HEK293T (cell line): ENCODE measurements at places on chromosomes 2 and 18.
A peak's percentile ranks its signal among the peaks of the same experiment; 100 is the strongest.

DNA sequence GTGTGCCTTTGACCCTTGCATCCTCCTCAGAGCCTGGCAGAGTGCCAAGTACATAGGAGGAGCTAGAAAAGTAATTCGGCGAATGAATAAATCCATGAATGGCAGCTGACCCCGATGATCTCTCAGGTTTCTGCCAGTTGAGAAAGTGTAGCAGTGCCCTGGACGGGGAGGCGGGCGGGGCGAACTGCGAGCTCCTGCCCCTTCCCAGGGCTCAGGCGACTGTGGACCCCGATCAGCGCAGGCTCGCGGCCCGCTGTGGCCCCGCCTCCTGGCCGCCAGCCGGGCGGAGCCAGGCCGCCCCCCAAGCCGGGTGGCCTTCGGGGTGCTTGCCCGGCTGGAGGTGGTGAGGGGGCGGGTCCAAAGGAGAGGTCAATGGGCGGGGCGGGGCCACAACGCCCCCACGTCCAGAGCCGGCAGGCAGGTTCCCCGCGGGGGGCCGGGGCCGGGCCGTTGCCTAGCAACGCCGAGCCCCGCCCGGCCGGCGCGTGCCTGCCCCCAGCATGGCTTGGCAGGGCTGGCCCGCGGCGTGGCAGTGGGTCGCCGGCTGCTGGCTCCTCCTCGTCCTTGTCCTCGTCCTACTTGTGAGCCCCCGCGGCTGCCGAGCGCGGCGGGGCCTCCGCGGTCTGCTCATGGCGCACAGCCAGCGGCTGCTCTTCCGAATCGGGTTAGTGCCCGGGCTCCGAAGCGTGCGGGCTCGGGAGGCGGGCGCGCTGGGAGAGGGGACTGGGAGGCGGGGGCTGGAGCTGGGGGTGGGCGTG, 30.6 kb upstream of the TMBIM1 start:
- DNase-seq = peak; percentile 86

DNA sequence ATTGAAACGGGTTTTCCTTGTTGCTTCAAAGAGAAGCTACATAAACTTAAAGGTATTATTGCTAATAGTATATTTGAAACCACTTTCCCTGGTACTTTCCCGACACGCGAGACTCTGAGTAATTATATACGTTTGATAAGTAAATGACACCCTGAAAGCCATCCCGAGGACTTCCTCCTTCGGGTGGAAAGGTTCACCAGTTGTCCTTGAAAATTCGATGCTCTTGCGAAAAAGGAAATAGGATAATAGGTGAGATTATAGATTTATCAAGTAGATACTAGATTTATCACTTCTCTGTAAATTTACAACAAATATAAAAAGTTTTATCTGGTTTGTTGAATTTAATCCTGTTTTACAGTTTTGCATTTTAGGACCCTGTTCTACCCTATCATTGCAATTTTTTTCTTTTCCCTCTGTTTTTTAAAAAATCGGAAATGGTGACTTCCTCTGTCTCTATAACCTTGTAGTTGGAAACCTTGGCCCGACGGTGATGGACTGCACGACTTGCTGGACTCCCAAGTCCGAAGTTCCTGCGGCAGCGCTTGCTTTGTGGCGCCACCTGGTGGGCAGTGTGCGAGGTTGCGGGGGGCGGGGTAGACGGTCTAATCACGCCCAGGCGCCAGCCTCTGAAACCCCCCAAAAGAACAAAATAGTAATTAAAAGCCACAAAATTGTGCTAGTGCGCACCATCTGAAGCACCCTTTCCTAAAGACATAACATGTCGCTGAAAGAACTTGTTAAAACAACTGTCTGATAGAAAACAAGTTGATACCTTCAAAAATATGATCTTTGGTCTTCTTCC, 972 bp upstream of the DLX2 start:
- peak; percentile 82 for DNase-seq

DNA sequence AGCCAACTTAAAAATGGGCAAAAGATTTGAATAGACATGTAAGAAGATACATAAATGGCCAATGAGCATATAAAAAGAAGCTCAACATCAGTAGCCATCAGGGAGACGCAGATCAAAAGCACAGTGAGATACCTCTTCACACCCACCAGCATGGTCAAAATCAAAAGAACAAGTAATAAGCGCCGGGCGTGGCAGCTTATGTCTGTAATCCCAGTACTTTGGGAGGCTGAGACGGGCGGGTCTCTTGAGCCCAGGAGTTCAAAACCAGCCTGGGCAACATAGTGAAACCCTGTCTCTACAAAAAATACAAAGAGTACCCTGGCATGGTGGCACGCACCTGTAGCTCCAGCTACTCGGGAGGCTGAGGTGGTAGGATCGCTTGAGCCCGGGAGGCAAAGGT, 4.6 kb upstream of the CIB4 start:
- no peak for DNase-seq

DNA sequence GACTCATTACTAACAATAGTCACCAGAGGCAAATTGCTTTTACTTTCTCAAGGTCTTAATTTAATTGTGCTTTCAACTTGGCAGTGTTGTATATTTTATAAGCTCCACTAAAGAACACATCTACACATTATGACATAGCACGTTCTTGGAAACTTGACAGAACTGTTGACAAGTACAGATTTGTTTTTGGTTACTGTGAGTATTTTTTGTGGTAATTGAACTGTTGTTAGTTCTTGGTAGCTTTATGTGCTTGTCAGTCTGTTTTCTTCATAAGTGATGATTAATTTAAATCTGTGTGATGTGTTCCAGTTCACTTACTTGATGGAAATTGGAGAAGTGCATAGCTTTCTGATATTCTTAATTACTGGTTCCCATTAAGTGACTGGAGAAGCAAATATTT, 63.9 kb downstream of the COMMD1 start:
- DNase-seq = no peak

- DNase-seq = no peak
Observed at GRCh38 chr2:222711315-222711940, 40.0 kb downstream of the MOGAT1 start.

DNA sequence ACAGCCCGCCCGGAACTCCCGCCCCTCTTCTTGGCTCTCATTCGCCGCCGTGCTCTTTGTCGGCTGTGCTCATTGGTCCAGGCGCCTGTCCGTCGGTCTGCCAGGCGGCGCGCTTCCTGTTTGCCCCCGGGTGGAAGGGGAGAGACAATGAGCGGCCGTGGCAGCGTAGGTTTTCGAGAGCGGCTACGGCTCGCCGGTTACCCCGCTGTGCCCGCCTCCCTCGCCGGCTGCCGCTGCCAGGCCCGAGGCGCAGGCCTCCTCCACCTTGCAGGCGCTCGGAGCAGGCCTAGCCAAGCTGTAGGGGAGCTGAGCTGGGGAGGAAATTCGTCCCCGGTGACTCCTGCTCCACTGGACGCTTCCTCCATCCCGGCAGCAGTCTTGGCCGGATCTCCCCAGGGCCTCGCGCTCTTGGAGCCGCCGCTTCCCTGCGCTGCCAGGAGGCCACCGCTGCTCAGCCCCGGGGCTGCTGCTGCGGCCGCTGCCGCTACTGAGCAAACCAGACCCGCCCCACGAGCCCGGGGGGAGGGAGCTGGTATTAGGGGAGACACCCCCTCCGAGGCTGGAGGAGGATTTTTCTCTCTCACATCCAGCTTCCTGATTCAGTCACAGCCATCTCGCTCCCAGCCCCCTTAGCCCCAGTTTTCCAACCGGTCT, at the start of gene SP3:
Gene SP3 (minus strand): TSS at position 2 of the 654 bp plus-strand sequence. CDS start 202 bp downstream, outside the sequence.
- peak; percentile 97 for DNase-seq

- peak; percentile 35 for DNase-seq
Observed at GRCh38 chr18:58044370-58045241, 580 bp downstream of the NEDD4L start.

DNA sequence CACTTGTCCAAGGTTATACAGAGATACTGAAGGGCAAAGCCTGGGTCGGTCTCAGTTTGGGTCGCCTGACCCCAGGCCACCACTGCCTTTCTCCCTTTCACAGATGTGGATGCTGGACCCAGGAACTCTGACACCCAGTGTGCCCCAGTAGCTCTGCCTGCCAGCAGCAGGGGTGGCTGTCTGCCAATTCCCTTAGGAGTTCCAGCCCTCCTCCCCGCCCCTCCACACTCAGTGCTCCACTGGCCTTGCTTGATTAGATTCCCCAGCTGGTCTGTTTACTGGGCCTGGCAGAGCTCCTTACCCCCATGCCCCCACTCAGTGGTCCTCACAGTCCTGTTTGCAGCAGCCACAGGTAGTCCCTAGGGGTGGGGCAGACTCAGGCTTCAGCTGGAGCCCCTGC, 75.5 kb downstream of the NPAS2 start:
- DNase-seq = no peak

DNA sequence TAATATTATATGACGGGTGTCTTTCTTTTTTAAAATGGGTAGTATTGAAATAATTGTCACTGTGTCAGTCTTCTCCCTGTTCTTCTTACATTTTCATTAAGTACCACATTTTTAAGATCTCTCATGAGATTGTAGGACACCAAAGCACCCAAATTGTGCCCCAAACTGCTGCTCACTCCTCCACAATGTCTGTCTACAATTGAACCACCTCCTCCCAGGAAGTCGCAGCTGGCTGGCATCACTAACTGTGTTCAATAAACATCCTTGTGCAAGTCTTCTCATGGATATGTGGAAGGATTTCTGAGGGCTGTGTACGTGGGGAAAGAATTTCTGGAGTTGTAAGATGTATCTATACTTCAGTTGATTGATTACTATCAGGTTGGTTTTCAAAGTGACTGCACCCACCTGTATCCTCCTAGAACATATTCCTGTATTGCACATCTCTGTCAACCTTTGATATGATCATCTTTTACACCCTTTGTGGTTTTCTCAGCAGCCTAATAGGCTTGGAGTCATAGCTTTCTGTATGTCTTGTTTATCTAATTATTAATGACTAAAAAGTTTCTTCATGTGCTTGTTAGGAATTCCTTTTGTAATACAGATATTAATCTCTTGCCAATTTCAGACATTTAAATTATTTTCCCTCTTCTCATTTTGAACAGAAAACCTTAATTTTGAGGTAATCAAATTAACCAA, 774.9 kb downstream of the RNF144A start:
- DNase-seq = no peak

DNA sequence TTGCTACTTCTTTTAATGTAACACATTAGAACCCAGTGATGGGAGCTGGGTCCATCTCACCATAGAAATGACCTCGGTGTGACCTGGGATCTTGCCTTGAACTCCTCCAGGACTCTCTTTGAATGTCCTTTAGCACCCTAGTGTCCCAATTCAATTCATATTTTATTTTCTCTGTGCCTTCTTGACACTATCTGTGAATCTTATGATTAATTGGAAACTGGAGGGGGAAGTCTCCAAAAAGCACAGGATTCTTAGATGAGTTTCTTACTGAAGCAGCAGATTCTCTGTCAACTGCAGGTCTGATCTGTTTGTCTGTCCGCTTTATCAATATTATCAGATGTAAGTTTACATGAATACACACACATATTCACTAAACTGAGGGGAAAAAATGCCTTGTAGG, 470 bp downstream of the DHRS9 start:
- DNase-seq = no peak

- no peak for DNase-seq
Observed at GRCh38 chr2:100408104-100408503, 9.4 kb downstream of the CHST10 start.

DNA sequence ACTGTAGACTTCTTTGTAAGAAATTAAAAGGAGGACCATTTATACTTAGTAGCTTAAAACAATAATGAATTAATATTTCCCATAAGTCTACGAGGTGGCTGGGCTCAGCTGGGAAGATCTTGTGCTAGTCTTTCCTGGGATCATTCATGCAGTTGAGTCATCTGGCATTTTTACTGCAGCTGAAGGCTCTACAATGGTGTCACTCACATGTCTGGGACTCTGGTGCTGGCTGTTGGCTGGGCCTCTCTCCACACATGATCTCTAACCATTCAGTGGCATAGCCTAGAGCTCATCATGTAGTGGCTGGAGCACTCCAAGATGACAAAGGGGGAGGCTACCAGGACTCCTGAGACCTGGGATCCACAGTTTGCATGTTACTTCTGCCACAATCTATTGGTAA, 35.5 kb downstream of the CLASP1 start:
- no peak for DNase-seq

DNA sequence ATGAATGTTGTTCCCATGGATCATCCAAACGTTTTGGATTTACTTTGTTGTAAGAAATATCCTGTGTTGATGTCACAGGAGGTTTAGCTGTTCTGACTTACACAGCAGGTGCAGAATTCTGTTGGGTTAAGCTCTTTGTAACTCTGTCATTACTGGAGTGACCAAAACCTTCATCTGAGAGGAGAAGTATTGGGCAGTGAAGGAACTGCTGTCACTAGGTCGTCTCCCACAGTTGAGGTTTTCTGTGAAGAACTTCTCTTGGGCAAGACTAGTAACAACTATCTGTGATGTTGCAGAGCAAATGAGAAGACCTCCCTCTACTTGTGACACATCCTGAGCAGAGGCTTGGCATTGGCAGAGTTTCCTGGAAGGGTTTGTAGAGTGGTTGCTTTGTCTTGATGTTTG, 2.9 kb downstream of the SPTBN1 start:
- no peak for DNase-seq

- DNase-seq = no peak
Observed at GRCh38 chr18:36481935-36482334, 184.4 kb downstream of the FHOD3 start.

- no peak for DNase-seq
Observed at GRCh38 chr2:217105733-217106649, 246.1 kb upstream of the TNP1 start.

- no peak for DNase-seq
Observed at GRCh38 chr18:68972176-68972575, 174.3 kb downstream of the CCDC102B start.

DNA sequence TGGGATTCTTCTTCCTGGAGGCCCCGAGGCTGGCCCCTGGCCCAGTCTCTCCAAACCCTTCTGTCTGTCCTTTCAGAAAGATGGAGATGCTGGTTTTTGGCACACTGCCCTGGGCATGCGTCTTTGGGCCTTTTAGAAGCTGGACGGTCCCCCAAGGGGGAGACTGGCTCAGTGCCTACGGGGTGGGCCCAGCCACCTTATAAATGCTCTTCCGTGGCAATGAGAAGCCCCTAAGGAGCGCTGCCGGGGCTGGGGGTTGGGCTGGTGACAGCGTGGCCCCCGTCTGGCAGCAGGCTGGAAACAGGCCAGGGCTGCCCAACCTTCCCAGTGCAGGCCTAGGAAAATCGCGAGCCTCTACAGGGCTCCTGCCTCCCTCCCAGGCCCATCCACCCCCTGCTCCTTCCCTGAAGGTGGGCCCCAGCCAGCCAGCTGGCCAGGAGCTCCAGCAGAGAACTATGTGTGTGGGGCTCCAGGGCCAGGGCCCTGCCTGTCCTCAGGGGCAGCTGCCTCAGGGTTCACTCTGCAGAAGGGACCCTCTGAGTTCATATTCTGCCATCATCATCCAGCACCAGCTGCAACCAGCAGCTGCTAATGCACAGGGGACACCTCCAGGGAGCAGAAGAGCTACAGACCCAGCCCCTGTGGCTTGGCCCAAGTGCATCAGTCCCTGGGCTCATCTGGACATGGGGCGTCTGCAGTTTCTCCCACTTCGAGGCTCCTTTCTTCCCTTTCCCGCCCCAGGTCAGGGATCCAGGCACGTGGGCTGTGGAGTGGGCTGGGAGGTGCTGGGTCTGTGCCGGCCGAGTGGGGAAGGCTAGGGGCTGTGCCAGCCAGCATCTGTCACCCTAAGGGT, 107.6 kb upstream of the OTOS start:
- no peak for DNase-seq

- no peak for DNase-seq
Observed at GRCh38 chr2:158762336-158762735, 32.8 kb upstream of the DAPL1 start.
